M059J (cell line): ENCODE measurements at places on chromosomes 5 and 9. TPM values are rescaled to one million over a fixed set of nuclear protein-coding genes. Genes with fewer than 3 reads are reported as not detected.

PCDHA1 gene
- total RNA-seq = 0.05 TPM in 1 of 2 replicates, not detected in the other

DRD1 gene
- 0.12 and 0.57 TPM in 2 replicates for total RNA-seq

PTTG1 gene
- 1,224 and 1,388 TPM in 2 replicates for total RNA-seq

RAB3C gene
- 0.02 TPM in 1 of 2 replicates, not detected in the other for total RNA-seq

FRRS1L gene
- total RNA-seq = 0.05 TPM in 2 replicates

RGS7BP gene
- total RNA-seq = not detected in 2 replicates

PCDHGA8 gene
- 0.07 TPM in 1 of 2 replicates, not detected in the other for total RNA-seq

NOTCH1 gene
- total RNA-seq = 6.4 and 12.1 TPM in 2 replicates

NPR3 gene
- 0.15 and 0.52 TPM in 2 replicates for total RNA-seq

TSSK1B gene
- total RNA-seq = not detected in 2 replicates

CDO1 gene
- total RNA-seq = 0.05 and 0.74 TPM in 2 replicates

WNK2 gene
- total RNA-seq = 0.02 TPM in 1 of 2 replicates, not detected in the other

NIM1K gene
- total RNA-seq = 0.07 and 1.1 TPM in 2 replicates

ACTBL2 gene
- total RNA-seq = 9.3 and 12.9 TPM in 2 replicates

KCNIP1 gene
- 0.10 and 0.27 TPM in 2 replicates for total RNA-seq

CYSRT1 gene
- total RNA-seq = 0.44 and 1.0 TPM in 2 replicates

TAF1L gene
- total RNA-seq = 0.02 TPM in 2 replicates

GLRA1 gene
- total RNA-seq = not detected in 2 replicates

C9orf50 gene
- total RNA-seq = 0.10 TPM in 1 of 2 replicates, not detected in the other

ASS1 gene
- total RNA-seq = 0.74 and 4.0 TPM in 2 replicates

DEPDC1B gene
- 15.9 and 27.3 TPM in 2 replicates for total RNA-seq

SPATA31E1 gene
- total RNA-seq = not detected in 2 replicates

CDKN2B gene
- 11.5 and 24.1 TPM in 2 replicates for total RNA-seq

FGF1 gene
- total RNA-seq = 2.4 and 4.1 TPM in 2 replicates

SPINK14 gene
- total RNA-seq = not detected in 2 replicates

DAB2IP gene
- 2.6 and 6.2 TPM in 2 replicates for total RNA-seq

PKD2L2 gene
- total RNA-seq = 0.17 TPM in 1 of 2 replicates, not detected in the other

TRIM7 gene
- 1.6 and 3.2 TPM in 2 replicates for total RNA-seq

DNAH5 gene
- 2.2 and 3.0 TPM in 2 replicates for total RNA-seq

EGR1 gene
- 3.9 and 4.1 TPM in 2 replicates for total RNA-seq

DMRT2 gene
- not detected in 2 replicates for total RNA-seq

DROSHA gene
- 13.8 and 54.2 TPM in 2 replicates for total RNA-seq

UAP1L1 gene
- 6.7 and 12.9 TPM in 2 replicates for total RNA-seq

MYOT gene
- not detected in 2 replicates for total RNA-seq

WDR55 gene
- 11.7 and 26.5 TPM in 2 replicates for total RNA-seq

LECT2 gene
- not detected in 2 replicates for total RNA-seq

DPYSL3 gene
- 70.7 and 88.2 TPM in 2 replicates for total RNA-seq

CDKN2B-AS1 gene
- total RNA-seq = 9.2 and 14.5 TPM in 2 replicates

PCDHB6 gene
- total RNA-seq = 0.49 and 0.62 TPM in 2 replicates

AQP3 gene
- total RNA-seq = 0.57 and 1.1 TPM in 2 replicates

RAI14 gene
- total RNA-seq = 77.5 and 117 TPM in 2 replicates

PLAC8L1 gene
- total RNA-seq = not detected in 2 replicates

IRF1 gene
- 31.7 and 36.1 TPM in 2 replicates for total RNA-seq

ADRB2 gene
- 6.6 and 8.0 TPM in 2 replicates for total RNA-seq

SPINK7 gene
- not detected in 2 replicates for total RNA-seq

SLC25A2 gene
- total RNA-seq = 0.05 TPM in 1 of 2 replicates, not detected in the other

ZNF367 gene
- total RNA-seq = 18.5 and 28.3 TPM in 2 replicates
